ENCODE measurements at places on chromosomes 11 and 22.

GRCh38 chr11:6674862-6675261 lies 8.3 kb downstream of the MRPL17 start:
- H3K27ac ChIP-seq, result no peak overlapping the region
- DNase-seq, result no peak
- no peaks in the 10 kb centered on the region for H3K36me3 ChIP-seq
- H3K4me3 ChIP-seq, result no peak overlapping the region

DNA sequence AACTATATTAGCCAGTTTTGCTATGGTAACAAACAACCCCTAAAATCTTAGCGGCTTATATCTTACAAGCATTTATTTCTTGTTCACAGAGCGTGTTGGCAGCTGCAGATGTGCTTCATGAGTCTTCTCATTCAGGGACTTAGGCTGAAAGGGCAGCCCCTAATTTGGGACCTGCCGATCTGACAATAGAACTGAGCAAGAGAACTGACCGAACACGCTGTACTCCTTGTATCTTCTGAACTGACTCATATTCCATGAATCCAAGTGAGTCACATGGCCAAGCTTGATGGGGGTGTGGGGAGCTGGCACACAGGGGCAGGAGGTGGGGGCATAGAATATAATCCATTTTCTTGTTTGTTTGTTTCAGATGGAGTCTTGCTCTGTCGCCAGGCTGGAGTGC lies 481.7 kb upstream of the CADM1 start:
- H3K36me3 ChIP-seq, result no peaks in the 10 kb centered on the region
- no peak for DNase-seq
- no peaks in the 10 kb centered on the region for H3K27me3 ChIP-seq
- no peak overlapping the region for H3K4me3 ChIP-seq

GRCh38 chr11:102241026-102241425 lies 76.3 kb upstream of the BIRC3 start:
- no peaks in the 10 kb centered on the region for H3K36me3 ChIP-seq
- H3K4me1 ChIP-seq, result peaks cover 11% of the 10 kb centered on the region
- no peak for DNase-seq
- H3K27ac ChIP-seq, result no peak overlapping the region
- H3K27me3 ChIP-seq, result no peaks in the 10 kb centered on the region

DNA sequence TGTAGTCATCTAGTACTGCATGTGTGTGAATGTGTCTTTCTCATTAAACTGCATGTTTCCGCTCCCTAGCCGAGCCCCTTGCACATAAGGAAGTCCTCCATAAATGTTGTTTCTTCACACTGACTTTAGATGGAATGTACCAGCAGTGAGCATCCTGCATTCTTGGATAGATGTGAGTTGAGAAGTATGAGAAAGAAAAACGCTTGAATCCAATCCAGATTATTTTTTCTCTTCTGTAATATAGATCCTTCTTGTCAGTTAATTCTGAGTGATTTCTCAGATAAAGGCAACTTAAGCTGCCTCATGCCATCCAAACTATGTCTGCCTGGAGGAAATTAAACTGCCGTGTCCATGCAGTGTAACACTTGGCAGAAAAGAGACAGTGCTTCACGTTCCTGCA lies 268.1 kb upstream of the ISX start:
- H3K36me3 ChIP-seq, result no peaks in the 10 kb centered on the region
- DNase-seq, result no peak
- no peaks in the 10 kb centered on the region for H3K4me1 ChIP-seq

DNA sequence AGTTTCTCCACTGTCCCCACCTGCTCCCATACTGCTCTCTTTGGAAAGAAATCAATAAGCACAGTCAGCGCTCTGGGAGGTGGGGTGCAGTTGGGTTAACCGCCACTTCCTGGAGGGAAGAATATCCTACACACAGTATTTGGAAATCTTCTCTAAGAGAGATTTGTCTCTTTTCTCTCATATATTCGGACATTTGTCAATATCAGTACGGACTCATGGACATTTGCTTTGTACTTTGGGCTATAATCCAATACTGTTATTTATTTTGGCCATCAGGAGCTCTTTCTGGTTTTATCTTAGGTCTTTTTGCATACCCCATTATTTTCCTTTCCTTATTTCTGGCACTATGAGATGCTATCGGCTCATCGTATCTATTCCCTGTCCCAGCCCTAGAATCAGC lies 13.7 kb downstream of the NLRP14 start:
- H3K4me3 ChIP-seq, result no peak overlapping the region
- no peaks in the 10 kb centered on the region for H3K36me3 ChIP-seq
- no peak overlapping the region for H3K27ac ChIP-seq
- H3K4me1 ChIP-seq, result no peaks in the 10 kb centered on the region

GRCh38 chr22:22171357-22172218 lies 73.0 kb upstream of the VPREB1 start:
- no peaks in the 10 kb centered on the region for H3K36me3 ChIP-seq
- peaks cover 3% of the 10 kb centered on the region for H3K27me3 ChIP-seq
- no peak for DNase-seq
- H3K4me3 ChIP-seq, result no peak overlapping the region

- no peak overlapping the region for H3K27ac ChIP-seq
- no peaks in the 10 kb centered on the region for H3K36me3 ChIP-seq
- peaks cover 19% of the 10 kb centered on the region for H3K4me1 ChIP-seq
- H3K27me3 ChIP-seq, result no peaks in the 10 kb centered on the region
- DNase-seq, result no peak
Observed at GRCh38 chr22:30211124-30211820, 35.3 kb downstream of the LIF start.

GRCh38 chr11:1484061-1484671 lies 2.4 kb downstream of the MOB2 start:
- H3K4me3 ChIP-seq, result no peak overlapping the region
- H3K27ac ChIP-seq, result no peak overlapping the region
- H3K36me3 ChIP-seq, result peaks cover 13% of the 10 kb centered on the region
- H3K27me3 ChIP-seq, result no peaks in the 10 kb centered on the region
- H3K4me1 ChIP-seq, result no peaks in the 10 kb centered on the region

GRCh38 chr22:28942333-28942732 lies 59.0 kb downstream of the ZNRF3 start:
- no peaks in the 10 kb centered on the region for H3K27me3 ChIP-seq
- no peaks in the 10 kb centered on the region for H3K36me3 ChIP-seq
- H3K4me3 ChIP-seq, result no peak overlapping the region
- peaks cover 4% of the 10 kb centered on the region for H3K4me1 ChIP-seq
- no peak for DNase-seq
- no peak overlapping the region for H3K27ac ChIP-seq

DNA sequence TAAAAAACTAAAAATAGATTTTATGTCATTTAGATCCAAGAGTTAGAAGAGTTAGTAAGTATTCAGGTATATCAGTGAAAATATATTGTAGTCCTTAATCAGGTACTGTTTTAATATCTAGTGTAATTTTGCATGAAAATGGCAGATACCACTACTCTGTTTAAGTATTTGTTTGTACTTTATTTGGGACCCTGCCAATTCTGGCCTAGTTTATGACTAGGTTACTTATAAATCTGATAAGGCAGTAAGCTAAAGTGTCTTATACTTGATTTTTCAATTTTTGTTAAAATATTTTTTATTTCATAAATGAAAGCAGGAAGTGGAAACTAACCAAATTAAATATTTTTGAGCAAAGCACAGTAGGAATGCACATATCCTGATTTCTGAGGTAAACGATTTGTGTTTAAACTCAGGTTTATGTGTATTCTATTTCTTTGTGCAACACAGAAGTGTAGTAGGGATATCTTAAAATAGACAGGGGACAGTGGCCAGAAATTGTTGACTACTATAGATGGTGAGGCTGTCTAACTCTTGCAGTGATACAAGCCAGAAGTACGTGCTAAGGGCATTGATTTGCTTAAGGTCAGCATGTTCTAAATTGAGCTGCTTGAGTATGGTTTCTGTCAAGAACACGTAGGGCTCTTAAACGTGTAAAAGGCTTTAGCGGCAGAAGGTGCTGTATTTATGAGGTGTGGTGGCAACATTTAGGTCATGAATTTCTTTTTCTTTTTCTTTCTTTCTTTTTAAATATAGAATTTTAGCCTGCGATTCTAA lies 34.0 kb downstream of the HIPK3 start:
- peaks cover 9% of the 10 kb centered on the region for H3K36me3 ChIP-seq
- no peak overlapping the region for H3K4me3 ChIP-seq
- H3K4me1 ChIP-seq, result no peaks in the 10 kb centered on the region
- DNase-seq, result no peak

DNA sequence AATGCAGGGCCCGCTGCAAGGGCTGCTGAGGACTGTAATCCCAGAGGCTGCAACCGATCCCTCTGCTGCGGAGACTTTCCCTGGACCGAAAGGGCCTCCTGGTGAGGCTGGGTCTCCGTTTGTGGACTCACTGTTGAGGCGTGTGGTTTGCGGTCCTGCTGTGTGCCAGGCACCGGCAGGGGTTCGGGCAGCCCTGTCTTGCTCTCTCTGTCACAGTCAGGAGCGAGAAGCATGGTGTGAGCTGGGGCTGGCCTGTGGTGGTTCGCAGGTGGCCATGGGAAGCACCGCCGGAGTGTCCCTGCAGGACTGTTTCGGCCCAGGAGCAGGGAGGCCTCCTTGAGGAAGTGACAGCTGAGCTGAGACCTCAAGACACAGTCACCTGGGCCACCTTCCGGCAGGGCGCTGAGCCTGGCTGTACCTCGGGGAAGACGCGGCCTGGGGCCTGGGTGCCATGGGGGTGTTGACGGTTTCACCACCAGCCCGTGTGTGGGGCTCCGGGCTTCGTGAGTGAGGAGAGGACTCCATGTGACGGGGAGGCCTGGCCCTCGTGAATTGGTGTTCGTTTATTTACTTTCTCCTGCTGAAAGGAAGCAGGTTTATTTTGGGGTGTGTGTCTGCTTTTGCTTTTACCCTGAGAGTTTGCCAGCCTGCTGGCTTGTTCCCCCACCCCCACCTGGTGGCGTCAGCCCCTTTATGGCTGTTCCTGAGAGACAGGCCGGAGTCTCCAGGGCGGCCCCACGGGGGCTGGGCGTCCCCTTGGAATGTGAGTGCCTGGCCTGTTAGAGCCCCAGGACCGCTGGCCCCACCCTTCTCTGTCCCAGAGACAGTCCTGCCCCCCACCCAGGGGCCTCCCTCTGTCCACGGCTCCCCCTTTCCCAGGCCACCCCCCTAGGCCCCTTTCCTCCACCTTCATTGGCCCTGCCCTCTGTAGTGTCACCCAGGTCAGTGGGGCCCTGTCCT lies 122.5 kb downstream of the KCNQ1OT1 start:
- H3K4me1 ChIP-seq, result peaks cover 3% of the 10 kb centered on the region
- H3K4me3 ChIP-seq, result no peak overlapping the region
- H3K27me3 ChIP-seq, result no peaks in the 10 kb centered on the region
- H3K36me3 ChIP-seq, result no peaks in the 10 kb centered on the region
- DNase-seq, result no peak
- no peak overlapping the region for H3K27ac ChIP-seq

DNA sequence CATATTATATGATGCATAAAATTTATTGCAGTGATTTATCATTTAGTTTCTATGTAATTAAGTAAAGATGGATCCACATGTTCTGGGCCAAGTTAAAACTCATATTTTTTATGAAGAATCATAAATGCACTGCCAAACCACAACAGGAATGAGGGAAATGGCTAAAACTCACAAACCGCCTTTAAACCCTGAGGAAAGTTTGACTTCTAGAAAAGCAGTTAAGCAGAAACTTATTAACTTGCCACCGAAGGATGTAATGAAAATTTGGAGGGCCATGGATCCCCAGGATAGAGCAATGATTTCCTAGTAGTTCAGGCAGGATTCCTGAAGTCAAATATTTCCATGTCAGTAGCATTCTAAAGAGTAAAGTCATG lies 218.3 kb upstream of the CTSC start:
- H3K4me1 ChIP-seq, result no peaks in the 10 kb centered on the region
- DNase-seq, result no peak
- H3K36me3 ChIP-seq, result no peaks in the 10 kb centered on the region
- no peak overlapping the region for H3K27ac ChIP-seq

DNA sequence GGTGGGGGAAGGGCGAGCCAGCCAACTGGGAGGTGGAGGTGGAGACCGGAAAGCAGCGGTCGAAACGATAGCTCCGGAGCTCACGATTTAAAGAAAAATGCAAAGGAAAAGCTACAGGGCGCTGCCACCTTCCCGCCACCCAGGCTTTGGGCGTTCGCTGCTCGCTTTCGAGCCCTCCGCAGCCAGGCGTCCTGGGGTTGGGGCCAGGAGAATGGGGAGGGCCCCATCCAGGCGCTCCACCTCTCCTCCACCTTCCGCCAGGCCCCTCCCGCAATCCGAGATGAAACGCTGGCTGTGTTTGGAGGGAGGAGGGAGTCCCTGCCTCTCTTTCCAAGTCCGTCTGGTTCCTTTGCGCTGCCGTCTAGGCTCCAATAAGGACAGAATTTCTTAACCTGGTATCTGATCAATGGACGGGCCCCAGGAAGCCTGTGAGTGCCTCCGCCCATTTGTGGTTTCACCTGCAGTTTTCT lies 483 bp upstream of the ABTB2 start:
- H3K4me3 ChIP-seq, result peak overlapping the region; percentile 57
- H3K36me3 ChIP-seq, result no peaks in the 10 kb centered on the region
- peaks cover 19% of the 10 kb centered on the region for H3K27me3 ChIP-seq
- DNase-seq, result peak; percentile 63
- peak overlapping the region; percentile 13 for H3K27ac ChIP-seq

DNA sequence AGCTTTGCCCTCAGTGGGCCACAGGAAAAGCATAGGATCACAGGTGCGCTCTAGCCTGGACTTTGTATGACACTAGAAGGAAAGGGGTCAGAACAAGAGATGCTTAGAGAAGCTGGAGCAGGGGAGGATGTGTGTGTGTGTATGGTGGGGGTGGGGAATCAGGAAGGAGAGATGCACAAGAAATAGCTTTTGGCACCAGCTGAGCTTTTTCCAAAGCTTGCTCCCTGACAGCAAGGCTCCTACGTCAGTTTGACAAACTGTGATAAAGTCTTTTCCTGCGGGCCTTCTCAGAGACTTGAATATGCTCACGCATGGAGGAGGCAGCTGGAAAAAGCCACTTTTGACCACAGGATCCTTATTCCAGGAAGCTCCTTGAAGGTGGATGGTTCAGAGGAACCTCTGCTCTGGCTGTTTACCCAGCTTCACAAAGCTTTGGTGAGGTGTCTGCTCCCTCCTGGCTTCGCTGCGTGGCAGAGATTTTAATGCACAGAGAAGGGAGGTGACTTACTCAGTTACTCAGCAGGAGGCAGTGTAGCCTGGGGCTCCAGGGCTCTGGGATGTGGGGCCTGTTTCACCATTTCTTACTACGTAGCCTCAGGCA lies 3.9 kb downstream of the CDC42EP1 start:
- peaks cover 56% of the 10 kb centered on the region for H3K36me3 ChIP-seq
- no peaks in the 10 kb centered on the region for H3K27me3 ChIP-seq
- H3K4me1 ChIP-seq, result peaks cover 56% of the 10 kb centered on the region
- H3K27ac ChIP-seq, result peak overlapping the region; percentile 66

- H3K27ac ChIP-seq, result no peak overlapping the region
- H3K36me3 ChIP-seq, result no peaks in the 10 kb centered on the region
- H3K27me3 ChIP-seq, result no peaks in the 10 kb centered on the region
- no peak overlapping the region for H3K4me3 ChIP-seq
- H3K4me1 ChIP-seq, result no peaks in the 10 kb centered on the region
Observed at GRCh38 chr11:95241681-95242081, 10.7 kb upstream of the SESN3 start.

- no peaks in the 10 kb centered on the region for H3K4me1 ChIP-seq
- H3K27ac ChIP-seq, result no peak overlapping the region
- DNase-seq, result no peak
- H3K27me3 ChIP-seq, result no peaks in the 10 kb centered on the region
Observed at GRCh38 chr11:17169876-17170275, 37.9 kb downstream of the PIK3C2A start.

Measured in trophoblast cell (in vitro differentiated cells and primary cell).